GM12891 (cell line): ENCODE measurements at places on chromosomes 16 and 17.

DNA sequence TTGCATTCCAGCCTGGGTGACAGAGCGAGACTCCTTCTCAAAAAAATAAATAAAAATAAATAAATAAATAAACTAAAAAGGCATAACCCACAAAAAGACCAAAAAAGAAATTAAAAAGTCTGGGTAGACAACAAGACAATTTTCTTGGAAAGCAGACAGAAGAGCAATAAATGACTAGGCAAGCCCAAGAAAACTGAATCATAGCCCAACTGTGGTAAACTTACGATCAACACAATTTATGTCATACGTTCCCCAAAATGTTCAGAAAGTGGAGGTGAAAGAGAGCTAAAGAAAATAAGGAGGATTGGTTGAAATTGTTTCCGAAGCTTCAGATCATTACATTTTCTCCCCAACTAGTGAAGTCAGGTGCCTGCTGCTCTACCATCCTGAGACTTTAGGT, 31.3 kb upstream of the C17orf78 start:
- DNase-seq, result no peak

DNA sequence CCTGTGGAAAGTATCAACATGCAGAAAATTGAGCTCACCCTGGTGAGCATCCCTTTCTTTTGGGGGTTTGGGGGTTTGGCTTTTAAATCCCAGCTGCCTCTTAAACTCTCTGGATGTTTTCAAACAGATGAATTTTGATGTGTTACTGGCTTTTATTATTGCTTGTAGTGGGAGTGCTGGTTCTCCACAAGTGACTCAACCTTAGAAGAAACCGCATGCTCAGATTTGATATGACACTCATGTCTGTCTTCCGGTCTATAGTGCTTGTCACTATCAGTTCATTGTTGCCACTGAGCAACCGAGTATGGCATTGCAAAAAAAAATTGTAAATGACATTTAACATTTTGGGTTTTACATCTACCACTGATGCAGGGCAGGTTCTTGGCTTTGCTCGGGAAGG, 104.5 kb downstream of the HS3ST4 start:
- DNase-seq, result no peak

DNA sequence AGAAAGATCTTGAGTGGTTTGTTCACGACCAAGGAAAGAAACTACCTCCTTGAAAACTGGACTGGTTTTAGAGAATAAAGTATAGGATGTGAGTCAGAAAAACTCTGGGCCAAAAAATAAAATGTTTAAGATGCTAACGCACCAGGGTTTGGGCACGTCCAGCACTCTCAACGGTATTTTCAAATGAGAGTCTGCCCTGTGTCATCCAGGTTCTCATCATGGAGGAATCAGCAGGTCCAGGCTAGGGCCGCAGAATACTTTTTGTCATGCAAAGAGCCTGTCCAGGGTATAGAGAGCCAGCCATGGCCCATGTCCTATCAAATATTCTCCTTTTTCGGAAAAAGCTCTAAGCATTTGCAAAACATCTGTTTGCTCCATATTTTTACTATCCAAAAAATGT, 2.4 kb downstream of the NXN start:
- DNase-seq, result no peak

DNA sequence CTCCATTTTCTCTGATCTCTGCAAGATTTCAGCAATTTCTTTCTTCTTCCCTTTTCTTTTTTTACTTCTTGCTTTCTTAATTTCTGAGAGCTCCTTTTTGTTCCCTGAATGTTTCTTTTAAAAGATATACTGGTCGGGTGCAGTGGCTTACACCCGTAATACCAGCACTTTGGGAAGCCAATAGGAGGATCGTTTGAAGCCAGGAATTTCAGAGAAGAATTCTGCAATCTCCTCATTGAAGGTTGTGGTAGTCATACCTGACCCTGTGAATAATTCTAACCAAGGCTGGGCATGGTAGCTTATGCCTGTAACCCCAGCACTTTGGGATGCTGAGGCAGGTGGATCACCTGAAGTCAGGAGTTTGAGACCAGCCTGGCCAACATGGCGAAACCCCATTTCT, 15.6 kb upstream of the ABCC1 start:
- DNase-seq, result no peak

- DNase-seq, result no peak
Measured at GRCh38 chr17:19534562-19535149, 1.0 kb downstream of the SLC47A1 start.

- no peak for DNase-seq
Measured at GRCh38 chr16:11010575-11011221, 66.3 kb downstream of the CLEC16A start.

DNA sequence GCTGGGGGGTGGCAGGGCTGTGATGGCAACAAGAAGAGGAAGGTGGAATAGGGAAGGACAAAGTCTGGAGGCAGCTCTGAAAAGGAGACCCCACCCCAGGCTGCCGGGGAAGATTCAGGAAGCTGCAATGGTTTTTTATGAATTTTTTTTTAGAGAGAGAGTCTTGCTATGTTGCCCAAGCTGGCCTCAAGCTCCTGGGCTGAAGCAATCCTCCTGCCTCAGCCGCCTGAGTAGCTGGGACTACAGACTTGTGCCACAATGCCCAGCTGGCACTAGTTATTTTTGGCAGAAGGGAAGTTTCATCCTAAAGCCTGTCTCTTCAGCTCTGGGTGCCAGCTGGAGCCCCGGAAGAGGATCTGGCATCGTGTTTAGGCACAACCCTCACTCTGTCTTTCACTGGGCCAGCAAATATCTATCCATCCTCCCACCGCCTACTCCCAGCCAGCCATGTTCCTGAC, 1.3 kb upstream of the CES3 start:
- DNase-seq, result no peak

- no peak for DNase-seq
Measured at GRCh38 chr16:8863594-8864424, 5.0 kb downstream of the CARHSP1 start.

- no peak for DNase-seq
Measured at GRCh38 chr17:42781639-42782165, 1.3 kb downstream of the WNK4 start.

DNA sequence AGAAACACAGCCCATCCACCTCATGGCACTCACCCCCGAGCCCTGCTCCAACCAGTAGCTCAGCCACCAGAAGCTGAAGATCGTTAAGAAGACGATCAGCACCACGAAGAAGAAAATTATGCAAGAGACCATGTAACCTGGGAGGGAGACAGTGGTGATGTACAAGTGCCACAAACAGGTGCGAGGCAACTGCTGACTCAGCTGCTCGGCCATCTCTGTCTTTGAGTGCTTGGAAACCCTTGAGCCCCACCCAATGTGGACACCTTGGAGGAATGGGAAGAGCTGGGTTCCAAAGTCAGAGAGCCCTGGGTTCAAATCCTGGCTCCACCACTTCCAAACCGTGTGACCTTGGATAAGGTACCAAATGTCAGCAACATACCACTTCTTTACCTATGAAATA, 38.1 kb upstream of the ABCC12 start:
- no peak for DNase-seq

- DNase-seq, result no peak
Measured at GRCh38 chr16:28882551-28883160, 4.4 kb downstream of the ATP2A1 start.

- no peak for DNase-seq
Measured at GRCh38 chr16:11105038-11105903, 150.7 kb downstream of the SOCS1 start.

DNA sequence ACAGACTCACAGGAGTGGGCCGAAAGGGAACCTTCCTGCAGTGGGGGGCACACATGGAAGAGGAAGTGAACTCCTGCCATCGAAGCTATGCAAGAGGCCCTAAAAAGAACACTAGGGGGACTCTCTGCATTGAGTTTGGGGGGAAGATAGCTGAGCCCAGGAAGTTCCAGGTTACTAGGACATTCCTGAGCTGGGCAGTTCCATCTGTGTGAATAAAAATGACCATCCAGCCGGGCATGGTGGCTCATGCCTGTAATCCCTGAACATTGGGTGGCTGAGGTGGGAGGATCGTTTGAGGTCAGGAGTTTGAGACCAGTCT, 211.8 kb downstream of the ZNF423 start:
- no peak for DNase-seq

DNA sequence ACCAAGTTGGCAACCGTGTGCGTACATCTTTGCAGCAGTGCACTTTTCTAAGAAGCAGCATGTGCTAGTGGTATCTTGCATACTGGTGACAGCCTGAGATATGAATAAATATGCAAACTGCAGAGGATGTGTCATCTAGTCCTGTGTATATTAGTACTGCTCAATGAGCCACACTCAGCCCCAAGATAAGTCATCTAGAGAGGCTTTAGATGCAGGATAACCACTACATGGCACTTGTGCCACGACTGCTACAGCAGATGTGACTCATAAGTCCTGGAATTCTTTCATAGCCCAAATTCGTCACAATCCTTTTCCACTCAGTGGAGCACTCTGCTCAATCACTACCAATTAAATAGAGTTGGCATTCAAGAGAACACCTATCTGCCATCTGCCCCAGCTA, 171.5 kb downstream of the AXIN2 start:
- DNase-seq, result no peak

GRCh38 chr16:642189-643049, 791 bp downstream of the MCRIP2 start:
- DNase-seq, result peak; percentile 67

DNA sequence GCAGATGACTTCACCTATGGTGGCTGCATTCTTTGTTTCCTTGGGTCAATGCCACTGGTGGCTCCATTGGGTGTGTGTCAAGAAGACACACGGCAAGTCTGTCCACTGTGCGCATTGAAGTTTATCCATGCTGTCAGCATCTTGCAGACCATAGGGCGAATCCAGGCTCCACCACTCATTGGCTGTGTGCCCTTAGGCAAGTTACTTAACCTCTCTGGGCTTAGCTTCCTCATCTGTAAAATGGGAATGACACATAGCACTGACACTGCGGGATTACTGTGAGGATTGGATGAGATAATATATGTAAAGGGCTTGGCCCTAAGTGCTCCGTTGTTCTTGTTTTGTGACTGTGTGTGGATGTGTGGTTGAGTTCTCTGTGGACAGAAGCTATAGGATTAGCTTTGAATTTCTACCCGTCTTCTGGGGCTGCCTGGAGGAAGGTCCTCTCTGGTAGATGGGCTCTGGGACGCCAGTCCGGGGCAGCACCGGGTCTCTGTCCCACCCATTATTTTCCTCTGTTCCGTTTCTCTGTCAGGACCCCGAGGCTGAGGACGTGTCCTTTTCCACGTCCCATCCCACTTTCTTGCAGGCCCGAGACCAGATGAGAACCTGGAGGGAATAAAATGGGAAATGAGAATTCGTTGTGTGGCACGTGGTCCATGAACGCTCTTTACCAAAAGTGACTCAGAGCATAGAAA, 178.4 kb downstream of the IRF8 start:
- DNase-seq, result no peak

- no peak for DNase-seq
Measured at GRCh38 chr16:89363621-89364393, 126.6 kb downstream of the ANKRD11 start.

DNA sequence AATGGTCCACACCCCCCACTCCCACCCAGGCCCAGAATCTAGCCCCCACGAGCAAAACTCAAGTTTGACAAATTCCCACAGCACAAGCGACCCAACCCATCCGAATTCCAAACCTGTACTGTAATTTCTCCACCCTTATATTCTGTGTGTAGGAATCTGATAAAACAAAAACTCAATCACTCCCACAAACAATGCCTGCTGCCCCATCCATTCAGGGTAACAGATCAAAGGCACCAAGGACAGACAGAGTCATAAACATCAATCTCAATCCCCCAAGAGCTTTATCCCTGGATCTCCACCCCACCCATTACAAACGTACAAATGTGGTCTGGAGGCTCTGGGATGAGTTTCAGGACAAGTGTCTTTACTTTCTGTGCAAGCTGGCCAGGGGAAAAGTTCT, 157.8 kb downstream of the AXIN2 start:
- DNase-seq, result no peak

GRCh38 chr17:43517615-43518386, 28.3 kb downstream of the ETV4 start:
- no peak for DNase-seq

GRCh38 chr16:14196011-14196410, 124.9 kb downstream of the MRTFB start:
- no peak for DNase-seq

GRCh38 chr17:20092973-20093626, 83.9 kb downstream of the SPECC1 start:
- no peak for DNase-seq

DNA sequence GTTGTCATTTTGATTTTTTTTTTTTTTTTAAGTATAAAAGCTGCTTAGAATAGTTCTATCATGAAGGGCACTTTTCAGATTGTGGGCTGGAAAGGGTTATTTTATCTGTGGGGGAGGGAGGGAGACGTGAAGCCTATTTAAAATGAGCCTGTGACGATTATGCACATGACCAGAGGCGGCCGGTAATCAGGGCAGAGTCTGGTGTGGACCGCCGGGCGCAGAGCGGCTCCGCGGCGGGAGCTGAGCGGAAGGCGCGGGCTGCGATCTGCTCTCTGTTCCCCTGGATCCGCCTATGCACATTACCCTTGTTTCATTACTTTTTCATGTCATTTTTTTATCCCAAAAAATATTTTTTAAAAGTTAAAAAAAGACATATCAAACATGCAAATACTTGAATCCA, 23.5 kb downstream of the TMC6 start:
- DNase-seq, result no peak

DNA sequence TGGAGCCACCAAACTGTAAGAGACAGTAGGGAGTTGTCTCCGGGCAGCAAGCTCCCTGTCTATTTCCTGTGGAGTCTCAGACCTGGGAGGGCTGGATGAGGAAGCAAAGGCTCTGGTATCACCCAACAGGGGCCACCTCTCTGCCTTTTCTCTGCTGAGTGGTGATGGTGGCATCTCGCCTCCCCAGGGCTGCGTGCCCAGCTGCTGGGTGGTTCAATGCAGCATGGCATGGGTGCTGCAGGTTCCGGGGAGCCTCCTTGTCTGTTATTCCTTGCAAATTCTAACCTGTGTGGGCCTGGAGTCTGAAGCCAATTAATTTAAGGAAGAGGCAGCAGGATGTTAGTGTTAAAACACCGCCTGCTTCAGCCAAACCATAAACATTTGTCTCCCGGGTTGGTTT, 78.2 kb downstream of the CCDC182 start:
- DNase-seq, result no peak
